ENCODE measurements at places on chromosomes 11 and 22.
A peak's percentile ranks its signal among the peaks of the same experiment; 100 is the strongest.

DNA sequence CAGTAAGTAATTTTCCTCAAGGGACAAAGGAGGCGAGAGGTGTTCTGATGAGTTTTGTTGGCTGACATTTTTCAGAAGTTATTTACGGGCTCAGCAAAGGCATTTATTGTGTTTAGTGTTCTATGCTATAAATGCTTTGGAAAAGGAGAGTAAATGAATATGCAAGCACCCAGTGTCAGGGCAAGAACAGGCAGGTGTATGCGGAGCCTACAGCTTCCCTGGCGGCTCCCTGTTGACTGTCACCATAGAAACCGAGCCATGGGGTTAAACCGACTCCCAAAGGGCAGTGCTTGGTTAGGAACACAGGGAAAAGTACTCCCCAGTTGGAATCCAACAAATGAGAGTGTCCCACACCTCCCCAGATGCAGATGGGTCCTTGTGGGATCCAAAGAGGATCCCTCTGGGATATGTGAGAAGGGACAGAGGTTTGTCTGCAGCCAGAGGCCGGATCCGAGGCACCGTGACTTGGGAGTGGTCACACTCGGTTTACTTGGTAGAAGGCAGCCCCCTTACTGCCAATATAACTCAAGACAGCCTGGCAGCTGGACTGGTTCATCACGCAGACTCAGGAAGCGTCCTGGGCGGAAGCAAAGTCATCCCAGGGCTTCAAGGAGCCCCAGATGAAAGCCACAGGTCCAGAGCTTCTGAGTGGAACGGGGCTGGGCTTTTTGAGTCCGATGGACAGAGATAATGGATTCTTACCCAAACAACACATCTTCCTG, 329.7 kb downstream of the CTTN start:
- DNase-seq, result no peak

GRCh38 chr11:66346476-66347424, 679 bp downstream of the B4GAT1 start:
- no peak for DNase-seq

GRCh38 chr11:16347928-16348685, 8.2 kb downstream of the SOX6 start:
- no peak for DNase-seq

DNA sequence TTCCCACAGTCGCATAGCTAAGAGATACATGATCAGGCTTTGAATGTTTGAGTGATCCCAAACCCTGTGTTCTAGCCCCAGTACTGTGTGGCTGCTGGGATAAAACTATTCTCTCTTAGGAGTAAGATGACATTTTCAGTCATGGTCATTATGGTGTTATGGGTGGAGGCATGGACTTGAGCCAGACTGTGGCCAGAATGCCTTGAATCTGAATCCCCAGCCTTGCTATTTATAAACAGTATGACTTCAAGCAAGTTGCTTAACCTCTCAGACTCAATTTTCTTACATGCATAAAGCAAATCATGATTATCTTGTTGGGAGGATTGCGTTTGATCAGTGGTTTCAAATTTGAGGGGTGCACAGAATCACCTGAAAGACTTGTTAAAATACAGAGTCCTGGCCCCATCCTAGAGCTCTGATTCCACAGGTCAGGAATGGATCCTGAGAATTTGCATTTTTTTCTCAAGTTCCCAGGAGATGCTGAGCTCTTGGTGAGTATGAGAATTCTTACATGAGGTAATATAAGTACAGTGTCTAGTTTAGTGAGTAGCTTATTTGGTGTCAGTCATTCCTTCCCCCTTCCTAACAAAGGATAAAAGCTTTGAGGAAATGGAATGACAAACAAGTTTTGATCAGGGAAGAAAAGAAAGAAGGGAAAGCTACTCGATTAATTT, 571.7 kb downstream of the METTL15 start:
- DNase-seq, result no peak

DNA sequence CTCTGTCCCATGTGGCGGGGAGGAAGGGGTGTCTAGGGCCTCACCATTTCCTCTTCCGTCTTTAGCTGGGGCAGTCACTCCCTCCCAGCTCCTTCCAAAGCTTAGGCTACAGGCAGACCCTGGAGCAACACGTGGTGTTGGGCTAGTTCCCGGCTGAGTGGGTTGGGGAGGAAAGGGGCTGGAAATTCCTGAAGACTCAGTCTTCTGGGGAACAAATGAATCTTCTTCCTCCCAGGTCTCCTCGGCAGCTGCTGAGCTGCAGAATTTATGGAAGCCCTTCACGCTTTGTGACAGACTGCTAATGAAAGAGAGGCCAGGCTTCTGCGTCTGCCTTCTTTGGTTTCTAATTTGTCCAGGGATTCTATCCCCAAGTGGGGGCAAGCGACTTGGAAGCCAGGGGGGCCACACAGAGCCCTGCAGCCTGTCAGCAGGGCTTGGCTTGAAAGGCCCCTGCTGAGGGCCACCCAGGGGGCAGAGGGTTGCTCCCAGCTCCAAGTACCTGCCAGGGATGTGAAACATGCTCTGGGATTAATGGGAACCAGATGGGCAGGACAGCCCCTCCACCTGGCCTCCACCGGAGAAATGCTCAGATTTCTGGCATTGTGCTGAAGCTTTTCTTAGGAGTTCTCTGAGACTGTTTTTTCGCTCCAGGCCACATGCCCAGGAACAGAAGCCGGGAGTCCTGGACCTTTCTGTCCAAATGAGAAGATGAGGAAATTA, 123.1 kb downstream of the PKNOX2 start:
- no peak for DNase-seq

DNA sequence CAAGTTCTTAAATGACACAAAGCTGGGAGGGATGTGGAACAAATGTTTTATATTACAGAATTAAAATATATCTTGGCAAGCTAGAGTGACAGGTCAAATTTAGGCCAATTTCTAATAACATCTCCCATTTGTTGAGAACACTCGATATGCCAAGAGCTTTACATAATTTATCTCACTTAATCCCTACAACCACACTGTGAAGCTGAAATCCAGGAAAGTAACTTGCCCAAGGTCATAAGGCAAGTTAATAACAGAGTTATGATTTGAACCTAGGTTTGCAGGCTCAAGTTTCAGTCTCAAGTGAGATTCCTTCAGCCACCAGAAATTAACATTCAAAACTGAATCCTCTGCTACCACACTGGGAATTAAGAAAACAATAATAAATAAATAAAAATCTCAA, 38.3 kb downstream of the RAB30 start:
- no peak for DNase-seq

DNA sequence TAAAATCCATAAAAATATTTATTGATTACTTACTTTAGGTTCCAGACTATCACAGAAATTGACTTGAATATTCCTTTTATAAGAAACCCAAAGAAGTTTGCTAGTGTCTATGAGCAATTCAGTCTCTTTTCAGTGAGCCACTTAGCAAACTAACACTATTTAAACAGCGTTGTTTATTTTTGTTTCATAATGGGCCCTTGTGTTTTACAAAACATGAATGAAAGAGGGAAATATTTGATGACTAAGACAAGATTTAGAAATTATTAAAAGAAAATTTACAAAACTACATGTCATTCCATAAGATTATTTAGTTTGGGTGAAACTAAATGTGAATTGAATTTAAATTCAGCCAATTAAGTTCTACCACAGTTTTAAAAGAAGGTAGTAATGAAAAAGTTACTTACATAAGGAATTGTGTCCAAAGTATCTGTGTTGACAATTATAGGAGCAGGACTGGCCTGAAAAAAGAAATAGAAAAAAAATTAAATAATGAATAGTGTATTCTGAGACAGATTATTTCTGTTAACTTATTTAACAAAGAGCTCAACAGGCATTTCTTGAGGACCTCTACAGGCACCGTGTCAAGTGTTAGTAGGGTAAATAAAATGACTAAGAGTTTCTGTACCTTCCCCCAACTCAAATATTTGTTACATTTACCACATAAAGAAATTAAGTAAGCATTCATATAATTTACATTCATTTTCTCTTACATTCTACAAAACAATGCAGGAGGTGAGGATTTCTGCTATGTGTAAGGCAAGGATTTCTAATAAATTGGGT, 964.9 kb upstream of the CCDC90B start:
- no peak for DNase-seq

GRCh38 chr11:34313099-34313517, 44.7 kb downstream of the ABTB2 start:
- DNase-seq, result no peak

DNA sequence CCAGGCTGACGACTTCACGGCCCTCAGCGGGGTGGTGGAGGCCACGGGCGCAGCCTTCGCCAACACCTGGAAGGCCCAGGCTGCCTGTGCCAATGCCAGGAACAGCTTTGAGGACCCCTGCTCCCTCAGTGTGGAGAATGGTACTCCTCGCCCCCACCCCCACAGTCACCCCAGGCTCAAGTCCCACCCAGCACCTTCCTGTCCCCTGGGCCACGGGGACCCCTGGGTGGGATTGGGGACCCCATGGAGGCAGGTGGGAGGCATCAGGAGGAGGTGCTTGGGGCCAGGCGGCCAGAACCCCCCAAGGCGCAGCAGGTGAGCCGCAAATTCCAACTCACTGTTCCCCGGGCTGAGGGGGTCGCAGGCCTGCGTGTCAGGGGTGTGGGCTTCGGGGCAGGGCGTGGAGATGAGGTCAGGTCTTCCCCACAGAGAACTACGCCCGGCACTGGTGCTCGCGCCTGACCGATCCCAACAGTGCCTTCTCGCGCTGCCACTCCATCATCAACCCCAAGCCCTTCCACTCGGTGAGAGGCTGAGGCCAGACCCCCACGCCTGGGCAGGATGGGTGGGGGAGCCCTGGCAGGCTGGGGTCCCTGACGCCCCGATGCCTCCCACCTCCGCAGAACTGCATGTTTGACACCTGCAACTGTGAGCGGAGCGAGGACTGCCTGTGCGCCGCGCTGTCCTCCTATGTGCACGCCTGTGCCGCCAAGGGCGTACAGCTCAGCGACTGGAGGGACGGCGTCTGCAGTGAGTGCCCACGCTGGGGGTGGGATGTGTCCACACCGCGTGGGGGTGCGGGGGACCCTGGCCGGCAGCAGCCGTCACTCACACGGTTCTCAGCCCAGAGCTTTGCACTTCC, 9.4 kb downstream of the MUC5B start:
- DNase-seq, result no peak

DNA sequence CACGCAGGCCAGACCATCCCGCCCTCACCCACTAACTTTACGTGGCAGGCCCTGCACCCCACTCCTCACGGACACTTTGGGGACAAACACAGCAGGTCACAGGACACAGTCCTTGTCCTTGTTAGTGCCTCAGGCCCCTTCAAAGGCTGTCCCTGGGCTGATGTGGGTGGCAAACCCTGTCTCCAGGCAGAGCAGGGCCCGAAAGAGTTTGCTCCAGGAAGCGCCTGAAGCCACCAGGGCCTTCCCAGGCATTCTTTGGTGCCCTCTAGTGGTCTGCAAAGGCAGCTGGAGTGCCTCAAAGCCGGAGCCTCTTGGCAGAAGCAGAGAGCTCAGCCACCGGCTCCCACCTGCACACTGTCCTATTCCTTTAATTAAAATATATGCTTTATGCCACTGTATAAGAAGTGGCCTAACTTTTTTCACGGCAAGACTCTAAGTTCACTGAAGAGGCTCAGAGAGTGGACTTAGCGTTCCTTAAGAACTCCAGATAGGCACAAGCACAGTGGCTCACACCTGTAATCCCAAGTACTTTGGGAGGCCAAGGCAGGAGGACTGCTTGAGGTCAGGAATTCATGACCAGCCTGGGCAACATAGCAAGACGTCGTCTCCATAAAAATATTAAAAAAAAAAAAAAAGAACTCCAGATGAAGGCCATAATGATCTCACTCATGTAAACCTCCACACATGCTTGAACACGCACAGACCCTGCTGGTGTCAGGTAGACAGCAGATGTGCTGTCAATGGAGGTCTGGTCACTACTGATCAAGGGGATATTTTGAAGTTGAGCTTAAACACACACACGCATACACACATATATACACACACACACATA, 11.1 kb downstream of the TXN2 start:
- DNase-seq, result peak; percentile 79

- DNase-seq, result no peak
Measured at GRCh38 chr11:67627812-67628624, 1.7 kb downstream of the NUDT8 start.

DNA sequence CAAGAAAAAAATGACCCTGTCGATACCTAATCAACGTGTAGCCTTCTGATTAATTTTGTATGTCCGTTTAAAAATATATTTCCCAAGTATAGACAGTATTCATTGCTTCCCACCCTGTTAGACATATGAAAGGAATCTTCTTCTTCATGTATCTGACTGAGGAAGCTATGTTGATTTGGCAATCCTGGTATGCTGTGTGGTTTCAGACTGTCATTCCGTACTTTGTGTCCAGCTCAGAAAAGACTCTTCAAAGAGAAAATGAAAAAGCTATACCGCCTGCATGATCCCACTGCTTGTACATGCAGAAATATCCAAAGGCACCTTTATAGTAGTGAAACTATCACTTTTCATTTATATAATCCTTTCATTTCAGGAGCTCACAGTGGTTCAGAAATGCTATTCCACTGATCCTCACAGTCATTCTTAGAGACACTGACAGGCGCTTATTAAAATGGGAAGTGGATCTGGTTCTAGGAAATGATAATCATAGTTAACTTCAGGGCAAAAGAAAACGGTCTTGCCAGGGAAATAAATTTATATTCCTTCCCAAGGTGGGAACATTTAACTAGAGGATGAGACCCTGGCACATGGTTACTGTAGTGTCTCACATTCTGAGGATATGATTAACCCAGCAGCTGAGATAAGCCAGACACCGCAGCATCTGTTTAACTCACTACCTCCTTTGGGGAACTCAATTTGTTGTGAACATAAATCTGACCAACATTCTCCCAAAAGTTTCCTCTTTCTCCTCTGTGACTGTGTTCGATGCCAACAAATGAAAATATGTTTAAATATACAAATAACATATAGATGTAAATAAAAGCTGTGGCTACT, 599.2 kb upstream of the LUZP2 start:
- no peak for DNase-seq

DNA sequence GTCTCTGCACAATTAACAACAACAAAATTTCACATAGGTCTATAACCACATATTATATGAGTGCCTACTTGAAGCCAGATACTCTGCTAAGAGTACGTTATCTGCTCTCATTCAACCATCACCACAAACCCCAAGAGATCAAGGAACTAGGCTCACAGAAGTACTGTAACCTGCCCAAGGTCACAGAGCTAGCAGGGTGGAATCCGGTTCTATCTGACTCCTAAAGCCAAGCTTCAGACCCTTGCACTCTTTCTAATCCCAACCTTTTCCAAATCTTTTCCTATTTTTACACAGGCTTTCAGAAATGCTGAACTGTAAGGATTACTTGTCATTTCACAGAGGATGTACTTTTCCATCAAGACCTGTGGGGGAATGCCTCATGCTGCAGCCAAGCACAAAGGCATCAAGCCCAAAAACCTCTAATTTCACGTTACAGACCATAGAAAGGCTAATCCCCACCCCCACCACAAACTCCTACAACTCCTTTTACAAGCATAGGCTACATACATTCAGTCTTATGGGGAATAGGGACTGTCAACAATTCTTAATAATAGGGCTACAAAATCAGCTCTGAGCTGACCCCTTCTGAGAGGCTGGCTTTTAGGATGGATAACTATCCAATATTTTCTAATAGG, 927 bp downstream of the PRCP start:
- no peak for DNase-seq

DNA sequence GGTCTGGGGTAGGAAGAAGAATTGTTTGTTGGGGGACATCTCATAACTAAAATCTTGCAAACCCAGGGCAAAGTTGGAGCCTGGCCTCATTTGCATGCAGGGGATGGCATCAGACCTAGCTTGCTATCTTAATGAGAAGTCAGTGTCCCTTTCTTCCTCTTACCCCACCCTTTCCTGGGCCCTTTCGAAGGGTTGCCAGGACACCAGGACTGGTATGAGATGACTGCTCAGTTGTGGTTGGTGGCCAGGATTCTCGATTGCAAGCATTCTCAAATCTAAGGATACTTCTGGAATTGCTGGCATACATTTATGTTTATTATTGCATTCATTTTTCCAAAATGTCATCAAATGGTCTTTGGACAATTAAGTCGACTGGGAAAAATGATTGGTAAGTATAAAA, 131.0 kb downstream of the SLC1A2 start:
- peak; percentile 64 for DNase-seq

Measured in inflammatory macrophage treated with lipopolysaccharide for 4 hours (primary cell).